MCF 10A (cell line): ENCODE measurements at places on chromosomes 2 and 18. TPM values are rescaled to one million over a fixed set of nuclear protein-coding genes. Genes with fewer than 3 reads are reported as not detected.

Gene ARHGAP28
- 1.9 and 3.0 TPM in 2 replicates for total RNA-seq

Gene FEV
- not detected in 2 replicates for total RNA-seq

DNA sequence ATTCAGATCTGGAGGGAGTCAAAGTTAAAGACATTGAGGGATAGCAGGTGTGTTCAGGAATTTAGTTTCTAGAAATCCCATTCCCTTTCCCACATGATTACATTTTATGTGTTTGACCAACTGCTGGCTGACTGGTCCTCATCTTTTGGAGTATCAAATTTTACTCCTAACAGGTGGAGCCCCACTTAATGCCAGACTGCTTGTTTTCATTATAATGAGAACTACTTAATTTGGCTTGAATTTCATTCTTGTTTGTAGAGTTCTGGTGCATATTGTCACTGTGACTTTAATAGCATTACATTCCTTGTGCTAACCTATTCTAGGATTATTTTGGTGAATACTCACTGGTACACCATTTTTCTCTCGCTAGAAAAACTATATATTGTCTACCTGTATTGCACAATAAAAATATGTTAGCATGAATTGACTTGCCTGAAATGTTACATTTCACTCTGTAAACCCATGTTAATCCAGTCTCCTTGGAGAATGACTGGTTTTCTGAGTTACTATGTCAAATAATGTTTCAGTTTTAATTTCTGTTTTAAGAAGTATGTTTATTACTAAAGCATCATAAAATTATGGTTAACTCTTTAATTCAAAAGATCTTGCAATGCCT is 98.2 kb downstream of the TANC1 start:
- DNase-seq: peak; percentile 36

- no peak for DNase-seq
These were observed 17.2 kb downstream of the RALB start for GRCh38 chr2:120269816-120270215.

- peak; percentile 17 for DNase-seq
These were observed 15.2 kb downstream of the TSPYL6 start for GRCh38 chr2:54240515-54241469.

DNA sequence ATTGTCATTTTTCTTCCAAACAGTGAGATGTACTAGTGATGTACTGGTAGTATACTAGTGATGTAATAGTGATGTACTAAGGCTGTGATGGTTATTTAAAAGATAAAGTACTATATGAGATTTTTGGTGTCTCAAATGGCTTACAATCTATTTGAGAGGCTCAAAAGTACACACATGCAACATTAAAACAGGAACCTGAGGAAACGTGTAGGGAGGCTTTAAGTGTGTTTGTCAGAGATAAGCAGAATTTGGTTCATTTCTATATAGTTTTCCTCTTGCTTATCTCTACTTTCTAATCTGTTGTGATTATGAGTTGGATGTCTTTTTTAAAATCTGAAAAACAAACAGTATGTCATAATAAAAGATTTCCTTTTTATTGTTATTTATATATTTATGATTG is 100.9 kb upstream of the SERTAD2 start:
- DNase-seq: no peak

GRCh38 chr2:152418688-152419087 is 83.7 kb downstream of the FMNL2 start:
- no peak for DNase-seq

- DNase-seq: peak; percentile 83
These were observed 25.4 kb downstream of the PDCL3 start for GRCh38 chr2:100588071-100588786.

Gene C2orf72
- total RNA-seq: not detected in 2 replicates

- DNase-seq: no peak
These were observed 7.1 kb downstream of the ERBB4 start for GRCh38 chr2:212531499-212531898.

GRCh38 chr2:168320267-168320666 is 72.9 kb upstream of the STK39 start:
- DNase-seq: peak; percentile 23

GRCh38 chr2:42138163-42139015 is 30.8 kb upstream of the EML4 start:
- DNase-seq: peak; percentile 94

GRCh38 chr2:47299555-47299954 is 103.4 kb upstream of the MSH2 start:
- DNase-seq: peak; percentile 65

- peak; percentile 22 for DNase-seq
These were observed 45.4 kb downstream of the GORASP2 start for GRCh38 chr2:170974304-170974993.

GRCh38 chr2:196992466-196992865 is 66.0 kb upstream of the PGAP1 start:
- DNase-seq: no peak

DNA sequence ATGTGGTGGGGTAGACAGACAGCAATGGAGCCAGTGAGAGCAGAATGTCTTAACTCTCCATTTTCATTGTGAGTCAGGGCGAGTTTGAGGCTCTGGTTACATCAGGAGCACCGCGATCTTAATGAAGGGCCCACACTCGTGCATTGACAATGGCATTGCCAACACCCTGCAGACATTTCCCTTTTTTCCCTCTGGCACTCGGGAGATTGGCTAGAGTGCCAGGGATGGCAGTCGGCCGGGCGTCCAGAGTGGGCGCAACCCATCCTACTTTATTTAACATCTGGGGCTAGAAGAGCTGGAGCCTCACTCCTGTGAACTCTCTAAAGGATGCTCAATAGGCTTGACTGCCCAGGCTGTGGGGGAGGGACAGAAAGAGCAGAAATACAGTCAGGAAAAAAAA is 9.7 kb downstream of the PROKR1 start:
- no peak for DNase-seq

- DNase-seq: no peak
These were observed 25.7 kb downstream of the C2orf49 start for GRCh38 chr2:105362862-105363591.

Gene HOXD8
- not detected in 2 replicates for total RNA-seq
